ENCODE measurements at places on chromosomes 3 and 15. TPM values are rescaled to one million over a fixed set of nuclear protein-coding genes. Genes with fewer than 3 reads are reported as not detected.

GRCh38 chr3:103499132-103499900 is 1064.5 kb downstream of the ZPLD1 start:
- DNase-seq = no peak

DNA sequence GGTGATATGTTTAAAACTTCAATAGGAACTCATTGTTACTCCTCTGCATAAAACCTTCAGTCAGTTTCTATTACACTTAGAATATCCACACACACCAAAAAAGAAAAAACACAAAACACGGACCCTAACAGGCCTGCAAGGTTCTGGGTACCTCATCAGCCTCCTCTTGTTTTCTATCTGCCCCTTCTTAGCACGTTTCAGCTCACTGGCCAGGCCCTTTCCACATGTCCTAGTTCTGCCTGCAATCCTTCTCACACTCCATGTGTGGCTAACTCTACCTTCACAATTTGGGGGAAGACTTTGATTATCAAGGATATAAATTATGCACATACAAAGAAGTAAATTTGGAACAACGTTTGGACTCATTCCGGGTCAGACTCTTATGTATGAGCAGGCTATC is 376.3 kb downstream of the LSAMP start:
- no peak for DNase-seq

DNA sequence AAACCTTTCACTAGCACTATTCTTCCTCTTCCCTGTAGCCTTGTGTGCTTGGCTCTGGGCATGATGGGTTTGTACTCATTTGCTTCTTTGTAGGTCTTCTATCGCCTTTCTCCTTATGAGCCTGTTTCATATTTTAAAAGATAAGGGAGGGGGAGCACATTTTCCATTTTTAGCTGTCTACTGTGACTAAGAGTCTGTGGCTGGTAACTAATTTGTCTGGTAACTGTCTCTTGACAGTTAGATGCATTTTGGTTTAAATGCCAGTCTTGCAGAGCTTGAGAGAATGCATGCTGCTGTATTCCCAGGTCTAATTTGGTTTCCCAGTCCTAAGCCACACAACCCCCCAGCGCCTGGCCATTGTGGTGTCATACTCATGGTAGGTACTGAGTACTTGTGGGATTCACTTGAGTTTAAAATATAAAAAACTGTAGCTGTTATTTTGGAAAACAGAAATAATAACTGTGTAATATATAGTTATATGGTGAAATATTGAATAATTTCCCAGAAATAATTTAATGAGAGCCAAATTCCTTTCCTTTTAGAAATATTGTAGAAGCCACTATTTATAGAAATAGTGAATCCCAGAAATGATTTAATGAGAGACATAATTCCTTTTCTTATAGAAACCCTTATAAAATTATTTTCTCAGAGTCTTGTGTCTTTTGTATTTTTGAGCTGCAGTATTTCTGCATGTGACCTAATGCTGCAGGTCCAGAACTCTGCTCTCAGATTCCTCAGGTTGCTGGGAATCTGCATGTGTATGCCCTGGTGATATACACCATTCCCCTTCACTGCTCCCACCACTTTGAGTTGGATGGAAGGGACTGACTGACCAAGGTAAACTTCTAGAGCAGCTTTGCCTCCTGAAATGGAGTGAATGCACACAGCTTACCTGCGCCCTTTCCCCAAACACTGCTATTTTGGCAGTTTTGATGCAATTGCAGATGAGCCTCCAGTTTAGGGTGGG is 13.9 kb upstream of the GPR171 start:
- DNase-seq = no peak

The AP3B2 gene
- total RNA-seq = 0.60 TPM
